ENCODE measurements at places on chromosomes 3 and 15.

GRCh38 chr3:164416491-164417222, 661.6 kb downstream of the SI start:
- no peak for DNase-seq

GRCh38 chr15:50426428-50426827, 2.2 kb downstream of the USP8 start:
- no peak for DNase-seq

GRCh38 chr15:77650265-77650664, 17.6 kb upstream of the LINGO1 start:
- DNase-seq = no peak

GRCh38 chr15:27694506-27695087, 404.5 kb downstream of the OCA2 start:
- no peak for DNase-seq

Data from T47D (cell line).